ENCODE measurements at places on chromosomes 16 and 17. TPM values are rescaled to one million over a fixed set of nuclear protein-coding genes. Genes with fewer than 3 reads are reported as not detected.

GRCh38 chr17:74515941-74516340, 15.3 kb downstream of the CD300LB start:
- H3K36me3 ChIP-seq, result peaks cover 6% of the 10 kb centered on the region
- H3K4me3 ChIP-seq, result no peak overlapping the region
- H3K4me1 ChIP-seq, result peaks cover 6% of the 10 kb centered on the region
- peaks cover 34% of the 10 kb centered on the region for H3K27me3 ChIP-seq

- DNase-seq, result no peak
- H3K4me1 ChIP-seq, result peaks cover 17% of the 10 kb centered on the region
- no peaks in the 10 kb centered on the region for H3K27me3 ChIP-seq
- H3K4me3 ChIP-seq, result no peak within 1 kb of the TSS
- no peaks in the 10 kb centered on the region for H3K36me3 ChIP-seq
Measured at GRCh38 chr17:69060822-69061221, at the start of gene ABCA9. Gene ABCA9 (minus strand): TSS chr17:69060927. CDS start chr17:69051126, 9,801 bp downstream.

The CLEC18A gene
- total RNA-seq, result 3.5 TPM

- H3K36me3 ChIP-seq, result no peaks in the 10 kb centered on the region
- no peak overlapping the region for H3K27ac ChIP-seq
- H3K4me3 ChIP-seq, result no peak overlapping the region
Measured at GRCh38 chr16:29107299-29107698, 122.4 kb downstream of the LAT start.

The GPRC5C gene
- 47.8 TPM for total RNA-seq

DNA sequence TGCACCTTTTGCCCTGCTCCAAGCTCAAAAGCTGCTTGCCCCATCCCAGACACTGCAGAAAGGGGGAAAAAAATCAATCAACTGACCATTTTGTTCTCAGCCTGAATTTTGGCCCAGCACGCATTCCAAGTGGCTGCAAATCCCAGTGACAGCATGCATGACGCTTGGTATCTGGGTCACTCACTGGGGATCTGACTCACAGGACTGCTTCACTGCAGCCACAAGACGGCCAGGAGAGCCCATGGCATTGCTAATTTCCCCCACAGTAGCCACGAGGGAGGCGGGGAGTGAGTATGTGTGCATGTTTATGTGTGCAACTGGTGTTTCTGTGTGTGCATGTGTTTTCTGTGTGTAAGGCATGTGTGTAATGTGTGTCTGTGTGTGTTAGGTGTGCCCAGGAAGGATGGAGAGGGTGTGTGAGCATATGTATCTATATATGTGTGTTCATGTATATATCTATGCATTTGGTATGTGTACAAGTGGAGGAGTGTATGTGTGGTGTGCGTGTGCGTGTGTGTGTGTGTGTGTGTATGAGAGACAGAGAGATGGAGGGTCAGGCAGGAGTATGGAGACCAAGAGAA, 33.8 kb downstream of the SDK2 start:
- H3K4me3 ChIP-seq, result no peak overlapping the region
- peaks cover 15% of the 10 kb centered on the region for H3K4me1 ChIP-seq
- DNase-seq, result no peak
- no peaks in the 10 kb centered on the region for H3K36me3 ChIP-seq
- no peaks in the 10 kb centered on the region for H3K27me3 ChIP-seq

The MAF gene
- total RNA-seq, result 15.8 TPM

- H3K36me3 ChIP-seq, result no peaks in the 10 kb centered on the region
- no peak for DNase-seq
- H3K4me3 ChIP-seq, result no peak overlapping the region
- no peaks in the 10 kb centered on the region for H3K27me3 ChIP-seq
- H3K4me1 ChIP-seq, result peaks cover 18% of the 10 kb centered on the region
Measured at GRCh38 chr17:17830740-17831207, 6.0 kb downstream of the SREBF1 start.

The PLXDC1 gene
- total RNA-seq, result 11.1 TPM

DNA sequence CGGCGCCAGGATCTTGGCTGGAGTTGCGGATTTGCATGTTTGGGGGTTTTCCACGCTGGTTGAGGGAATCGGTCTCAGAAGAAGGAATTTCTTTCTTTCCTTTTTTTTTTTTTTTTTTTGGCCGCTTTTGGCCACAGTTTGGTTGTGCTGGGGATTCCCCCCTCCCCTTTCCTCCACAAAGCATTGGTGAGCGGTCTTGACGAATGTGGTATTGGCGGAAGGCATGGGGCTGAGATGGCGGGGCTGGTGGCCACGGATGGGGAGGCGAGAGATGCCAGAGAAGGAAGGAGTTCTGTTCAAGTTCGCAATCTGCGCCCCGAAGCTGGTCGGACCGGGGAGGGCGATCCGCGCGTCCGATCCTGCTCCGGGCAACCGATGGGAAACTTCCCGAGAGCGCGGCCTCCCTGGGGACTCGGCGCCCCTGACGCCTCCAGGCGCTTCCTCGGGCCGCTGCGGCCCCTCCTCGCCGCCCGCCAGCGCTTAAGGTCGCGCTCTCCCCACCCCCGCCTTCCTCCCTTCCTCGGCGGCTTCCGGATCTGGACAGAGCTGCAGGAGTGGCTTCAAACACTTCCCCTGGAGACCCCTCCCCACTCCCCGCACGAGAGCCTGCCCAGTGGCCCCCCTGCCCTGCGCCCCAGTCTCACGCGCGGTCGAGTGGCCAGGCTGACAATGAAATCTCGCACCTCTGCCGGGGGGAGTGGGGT, 43.2 kb downstream of the RAI1 start:
- no peak for DNase-seq
- peaks cover 37% of the 10 kb centered on the region for H3K4me1 ChIP-seq
- no peaks in the 10 kb centered on the region for H3K27me3 ChIP-seq
- peak overlapping the region; percentile 75 for H3K27ac ChIP-seq

DNA sequence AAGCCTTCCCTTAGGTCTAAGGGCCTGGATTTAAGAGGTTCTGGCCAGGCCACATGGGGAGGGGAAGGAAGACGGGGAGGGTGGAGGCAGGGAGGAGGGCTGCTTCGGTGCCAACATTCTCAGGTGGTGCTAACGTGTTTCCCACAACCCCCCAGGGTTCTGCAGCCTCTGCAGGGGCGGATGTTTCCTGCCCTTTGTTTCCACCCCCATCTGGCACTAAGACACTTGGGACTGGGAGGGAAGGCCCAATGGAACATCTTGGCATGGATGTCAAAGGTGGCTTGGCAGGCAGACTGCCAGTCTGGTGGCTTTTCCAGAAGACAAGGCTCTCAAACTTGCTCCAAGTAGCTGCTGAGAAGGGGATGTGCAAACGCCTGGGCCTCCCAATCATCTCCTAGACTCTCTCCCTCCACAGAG, 12.7 kb downstream of the HIC1 start:
- no peak for DNase-seq
- peaks cover 85% of the 10 kb centered on the region for H3K4me1 ChIP-seq
- peaks cover 15% of the 10 kb centered on the region for H3K36me3 ChIP-seq
- peak overlapping the region; percentile 89 for H3K27ac ChIP-seq
- no peaks in the 10 kb centered on the region for H3K27me3 ChIP-seq

- peaks cover 19% of the 10 kb centered on the region for H3K4me1 ChIP-seq
- no peak overlapping the region for H3K27ac ChIP-seq
- H3K27me3 ChIP-seq, result no peaks in the 10 kb centered on the region
- no peaks in the 10 kb centered on the region for H3K36me3 ChIP-seq
- peak; percentile 44 for DNase-seq
Measured at GRCh38 chr16:57863434-57864160, 61.3 kb upstream of the KIFC3 start.

DNA sequence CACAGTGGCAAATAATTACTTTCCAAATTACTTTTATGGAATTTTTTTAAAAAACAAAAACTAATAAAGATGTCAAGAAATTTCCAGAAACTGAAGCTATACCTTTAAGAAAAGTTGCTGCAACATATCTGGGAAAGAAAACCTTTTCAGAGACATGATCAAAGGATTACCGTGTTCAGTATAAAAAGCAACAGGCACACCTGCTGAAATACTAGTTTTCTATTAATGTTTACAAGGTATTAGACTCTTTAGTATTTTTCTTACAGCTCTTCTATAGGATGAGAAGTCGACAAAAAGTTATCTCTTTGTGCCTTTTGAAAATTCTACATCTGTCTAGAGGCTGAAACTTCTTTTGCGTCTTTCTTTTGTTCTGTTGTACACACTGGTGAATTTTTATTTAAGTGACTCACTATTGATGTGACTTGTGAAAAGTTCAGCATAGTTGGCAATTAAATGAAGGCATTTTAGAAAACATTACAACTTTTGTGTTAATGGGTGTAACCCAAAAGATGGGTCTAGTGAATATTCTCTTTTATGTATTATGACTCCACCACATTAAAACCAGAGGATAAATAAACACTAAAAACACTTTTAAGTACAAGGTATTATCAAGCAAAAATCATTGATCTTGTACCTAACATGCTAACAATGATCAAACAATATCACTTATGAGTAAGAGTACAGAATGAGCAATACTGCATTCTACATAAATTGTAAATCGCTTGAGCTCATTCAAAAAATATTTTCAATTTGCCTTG, 23.8 kb downstream of the NACA2 start:
- peaks cover 1% of the 10 kb centered on the region for H3K36me3 ChIP-seq
- H3K27ac ChIP-seq, result no peak overlapping the region
- no peak for DNase-seq
- no peak overlapping the region for H3K4me3 ChIP-seq
- no peaks in the 10 kb centered on the region for H3K4me1 ChIP-seq
- no peaks in the 10 kb centered on the region for H3K27me3 ChIP-seq

The RAMP2 gene
- total RNA-seq, result 0.63 TPM

DNA sequence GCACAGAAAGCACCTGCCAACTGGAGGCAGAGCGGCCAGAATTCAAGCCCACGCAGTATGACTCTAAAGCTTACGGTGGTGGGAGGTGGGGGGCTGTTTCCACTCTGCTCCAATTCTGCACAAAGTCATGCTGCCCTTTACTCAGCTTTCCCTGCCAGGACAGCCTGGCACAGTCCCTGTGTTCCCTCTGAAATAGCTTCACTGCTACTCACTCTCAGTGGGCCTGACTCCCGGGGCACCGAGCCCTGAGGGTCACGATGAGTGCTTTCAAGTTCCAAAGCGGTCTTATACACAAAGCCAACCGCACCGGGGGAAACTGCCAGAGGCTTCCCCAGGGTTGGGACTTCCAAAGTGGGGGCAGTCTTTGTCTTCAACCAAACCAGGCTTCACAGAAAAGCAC, 306.1 kb upstream of the XYLT1 start:
- no peak overlapping the region for H3K27ac ChIP-seq
- no peak for DNase-seq
- no peaks in the 10 kb centered on the region for H3K4me1 ChIP-seq
- H3K27me3 ChIP-seq, result no peaks in the 10 kb centered on the region
- H3K36me3 ChIP-seq, result no peaks in the 10 kb centered on the region

GRCh38 chr17:68892658-68893057, 62.5 kb downstream of the ABCA8 start:
- H3K27me3 ChIP-seq, result no peaks in the 10 kb centered on the region
- H3K4me3 ChIP-seq, result no peak overlapping the region
- peaks cover 4% of the 10 kb centered on the region for H3K36me3 ChIP-seq
- no peaks in the 10 kb centered on the region for H3K4me1 ChIP-seq

The ENPP7 gene
- total RNA-seq, result not detected

DNA sequence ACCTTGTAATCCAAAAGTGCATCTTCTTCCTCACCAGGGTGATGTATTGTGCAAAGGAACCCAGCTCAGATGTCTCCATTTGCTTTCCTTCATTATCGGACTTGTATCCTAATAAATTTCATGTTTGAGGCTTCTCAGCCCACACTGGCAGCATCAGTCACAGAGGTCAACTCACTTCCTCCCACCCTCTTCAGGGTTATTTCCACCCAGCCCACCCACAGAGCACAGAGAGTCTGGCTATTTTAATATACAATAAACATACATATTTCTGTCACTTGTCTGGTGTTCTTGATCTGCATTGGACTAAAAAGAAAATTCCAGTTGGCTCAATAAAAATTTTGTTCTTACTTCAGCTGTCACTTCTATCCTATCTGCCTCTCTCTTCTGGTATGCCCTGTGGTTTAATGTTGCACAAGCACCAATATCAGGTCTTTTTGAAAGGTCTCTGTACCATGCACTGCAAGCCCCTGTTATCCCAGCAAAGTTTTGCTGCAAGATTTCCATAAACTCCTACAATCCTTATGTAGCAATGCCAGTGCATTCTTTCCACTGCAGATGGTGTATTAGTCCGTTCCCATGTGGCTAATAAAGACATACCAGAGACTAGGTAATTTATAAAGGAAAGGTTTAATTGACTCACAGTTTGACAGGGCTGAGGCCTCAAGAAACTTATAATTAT, 201.8 kb downstream of the CDH11 start:
- H3K36me3 ChIP-seq, result peaks cover 8% of the 10 kb centered on the region
- H3K27ac ChIP-seq, result peak overlapping the region; percentile 68
- peaks cover 22% of the 10 kb centered on the region for H3K4me1 ChIP-seq
- DNase-seq, result no peak

DNA sequence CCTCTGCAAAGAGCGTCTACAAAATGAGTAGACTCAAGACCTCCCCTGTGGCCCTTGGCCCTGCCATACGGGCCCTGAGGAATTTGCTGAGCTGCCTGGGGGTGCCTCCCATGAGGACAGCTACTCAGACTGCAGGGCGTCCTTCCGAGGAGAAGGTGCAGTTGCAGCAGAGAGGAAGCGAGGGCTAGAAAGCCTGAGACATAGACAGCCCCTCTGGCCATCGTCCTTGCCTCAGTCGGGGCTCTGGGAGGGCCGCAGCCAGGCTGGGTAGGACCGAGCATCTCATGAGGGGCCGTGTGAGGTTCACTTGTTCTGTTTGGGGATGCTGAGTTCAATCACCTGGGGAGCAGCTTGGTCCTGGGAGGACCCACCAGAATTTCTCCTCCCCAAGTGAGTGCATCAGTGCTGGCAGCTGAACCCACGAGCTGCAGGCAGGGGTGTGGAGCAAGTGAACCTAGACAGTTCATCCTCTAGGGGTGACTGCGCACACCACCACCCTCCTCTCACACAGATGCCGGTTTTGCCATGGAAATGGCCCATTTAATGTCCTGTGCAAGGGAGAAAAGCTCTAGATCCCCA, 20.3 kb downstream of the RAB11FIP4 start:
- H3K4me3 ChIP-seq, result no peak overlapping the region
- no peaks in the 10 kb centered on the region for H3K36me3 ChIP-seq
- H3K4me1 ChIP-seq, result peaks cover 10% of the 10 kb centered on the region
- H3K27ac ChIP-seq, result no peak overlapping the region

GRCh38 chr17:33640629-33641028, 347.5 kb upstream of the ASIC2 start:
- H3K4me1 ChIP-seq, result no peaks in the 10 kb centered on the region
- no peak for DNase-seq
- H3K36me3 ChIP-seq, result no peaks in the 10 kb centered on the region
- H3K27me3 ChIP-seq, result peaks cover 3% of the 10 kb centered on the region
- no peak overlapping the region for H3K4me3 ChIP-seq
